Muscle of leg (tissue), 16 donors: ENCODE measurements at places on chromosomes 5 and 9. TPM values are rescaled to one million over a fixed set of nuclear protein-coding genes. Genes with fewer than 3 reads are reported as not detected.
A peak's percentile ranks its signal among the peaks of the same experiment; 100 is the strongest.

DNA sequence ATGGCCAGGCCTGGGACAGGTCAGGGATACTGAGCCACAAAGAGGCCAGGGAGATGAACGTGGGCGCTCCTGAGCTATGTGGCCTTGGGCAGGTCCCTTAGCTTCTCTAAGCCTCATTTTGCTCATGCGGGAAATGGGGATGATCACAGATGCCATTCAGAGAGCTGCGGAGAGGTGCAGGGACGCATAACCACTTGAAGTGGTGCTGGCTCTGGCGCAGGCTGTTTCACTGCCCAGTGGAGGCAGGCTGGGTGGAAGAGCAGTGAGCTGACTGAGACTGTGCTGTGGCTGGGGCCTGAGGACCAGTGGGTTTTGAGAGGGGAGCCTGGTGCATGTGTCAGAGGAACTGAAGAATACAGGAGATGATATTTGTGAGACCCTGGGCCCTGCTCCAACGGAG lies 18.4 kb downstream of the CXXC5 start:
- no peak for DNase-seq

DNA sequence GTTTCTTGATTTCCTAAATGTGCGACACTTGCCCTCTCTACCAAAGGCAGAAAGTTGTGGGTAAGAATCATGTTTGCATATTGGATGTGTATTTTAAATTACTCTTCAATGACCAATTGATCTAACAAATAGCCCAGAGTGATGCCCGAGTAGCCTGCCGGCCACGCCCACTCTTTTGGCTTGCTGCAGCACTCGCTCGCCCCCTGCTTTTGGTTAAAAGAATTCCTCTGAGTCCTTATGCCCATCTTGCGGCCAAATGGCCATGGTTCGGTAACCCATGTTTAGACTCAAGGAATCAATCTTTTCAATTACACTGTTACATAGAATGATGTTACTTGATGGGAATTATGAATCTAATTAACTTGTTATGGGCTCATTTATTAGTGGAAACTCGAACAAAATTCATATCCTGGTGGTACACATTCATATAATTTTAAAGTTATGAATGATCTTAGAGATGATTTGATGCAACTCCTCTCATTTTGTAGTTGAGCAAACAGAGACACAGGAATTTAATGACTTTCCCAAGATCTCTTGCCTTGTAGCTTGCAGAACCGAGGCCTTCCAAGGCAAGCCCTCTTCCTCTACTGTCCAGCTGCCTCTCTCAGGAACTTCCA lies 36.5 kb downstream of the PPIC start:
- DNase-seq = no peak

DNA sequence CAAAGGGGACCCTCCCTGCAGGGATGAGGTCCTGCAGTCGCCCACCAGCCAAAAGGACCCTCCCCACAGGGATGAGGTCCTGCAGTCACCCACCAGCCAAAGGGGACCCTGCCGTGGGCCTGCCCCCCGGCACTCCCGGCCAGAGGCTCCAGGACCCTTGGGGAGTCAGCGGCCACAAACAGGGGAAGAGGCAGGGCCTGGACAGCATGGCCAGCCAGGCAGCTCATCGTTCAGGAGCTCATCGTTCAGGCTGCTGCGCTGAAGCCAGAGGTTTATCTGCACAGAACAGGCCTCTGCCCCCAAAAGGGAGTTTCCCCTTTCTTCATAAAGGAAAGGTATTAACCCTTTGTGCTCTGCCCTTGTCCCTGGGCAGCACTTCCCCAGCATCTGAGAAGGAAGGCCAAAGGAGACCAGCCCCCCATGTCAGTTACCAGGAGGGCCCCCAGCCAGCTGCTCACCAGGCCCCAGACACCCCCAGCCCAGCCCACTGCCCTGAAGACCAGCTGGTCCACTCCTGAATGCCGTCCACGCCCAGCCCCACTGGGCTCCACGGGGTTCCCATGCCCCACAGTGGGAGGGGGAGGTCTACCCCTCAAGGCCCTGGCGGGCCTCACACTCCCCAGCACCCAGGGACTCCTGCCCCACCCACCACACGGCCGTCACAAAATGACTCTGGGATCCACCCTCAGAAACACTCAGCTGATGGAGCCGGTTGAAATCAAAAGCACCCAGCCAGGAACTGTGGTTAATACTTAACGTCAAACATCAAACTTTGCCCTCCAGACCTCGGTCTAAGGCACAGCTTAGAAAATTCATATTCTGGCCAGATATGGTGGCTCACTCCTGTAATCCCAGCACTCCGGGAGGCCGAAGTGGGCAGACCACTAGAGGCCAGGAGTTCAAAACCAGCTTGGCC lies 6.3 kb downstream of the SLC12A7 start:
- no peak for DNase-seq

DNA sequence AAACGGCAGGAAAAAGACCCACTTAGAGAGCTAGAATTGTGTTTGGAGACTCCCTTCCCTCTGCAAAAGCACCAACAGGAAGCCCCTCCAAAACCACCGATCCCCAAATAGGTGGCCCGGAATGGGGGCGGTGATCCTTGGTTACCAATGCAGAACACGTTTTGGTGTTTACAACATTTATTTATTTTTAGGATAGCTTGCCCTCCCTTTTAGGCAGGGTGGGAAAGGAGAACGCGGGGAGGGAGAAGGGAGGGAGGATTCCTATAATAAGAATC lies 579 bp upstream of the NTRK2 start:
- DNase-seq = no peak

DNA sequence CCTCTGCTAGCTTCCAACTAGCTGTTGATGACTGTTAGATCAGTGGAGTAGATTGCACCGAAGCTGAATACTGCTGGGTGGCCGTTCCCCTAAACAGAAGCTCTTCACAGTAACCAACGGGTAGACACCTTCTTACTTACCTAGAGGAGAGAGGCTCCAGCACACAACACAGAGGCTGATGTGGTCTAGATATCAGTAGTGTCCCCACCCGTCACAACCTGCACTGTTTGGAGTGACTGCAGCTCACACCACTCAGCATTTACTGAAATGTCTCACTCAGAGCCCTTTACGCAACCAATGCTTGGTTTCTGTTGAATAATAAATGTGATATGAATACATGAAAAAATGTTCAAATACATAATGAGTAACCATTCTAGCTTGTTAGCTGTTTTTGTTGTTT lies 5.3 kb downstream of the TMEM174 start:
- DNase-seq = no peak

DNA sequence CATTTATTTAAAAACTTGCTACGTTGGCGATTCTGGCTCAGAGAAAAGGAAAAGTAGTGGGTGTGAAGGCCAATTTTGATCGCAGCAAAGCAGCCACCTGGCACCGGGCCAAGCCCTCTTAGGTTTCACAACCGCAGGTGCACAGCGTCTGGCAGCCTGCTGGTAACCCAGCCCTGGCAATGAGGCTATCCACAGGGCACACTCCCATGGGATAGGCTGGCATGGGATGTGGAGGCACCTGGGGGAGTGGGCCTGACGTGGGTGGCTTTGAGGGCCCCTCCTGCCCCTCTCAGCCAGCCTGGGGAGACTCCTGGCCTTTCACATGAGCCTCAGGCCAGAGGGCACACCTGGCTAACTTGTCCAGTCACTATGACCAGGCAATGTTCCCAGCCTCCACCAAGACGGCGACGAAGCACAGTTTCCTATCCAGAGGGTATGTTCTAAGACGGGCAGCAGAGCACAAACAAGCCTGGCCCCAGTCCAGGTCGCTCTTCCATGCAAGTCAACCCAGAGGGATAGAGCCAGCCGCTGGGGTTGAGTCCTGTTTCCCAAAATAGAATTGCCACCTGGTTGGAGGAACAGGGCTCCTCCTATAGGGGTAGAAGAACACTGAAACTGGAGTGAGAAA lies 19.0 kb downstream of the CMBL start:
- peak; percentile 80 for DNase-seq

GRCh38 chr5:1423901-1424603 lies 21.2 kb downstream of the SLC6A3 start:
- no peak for DNase-seq

DNA sequence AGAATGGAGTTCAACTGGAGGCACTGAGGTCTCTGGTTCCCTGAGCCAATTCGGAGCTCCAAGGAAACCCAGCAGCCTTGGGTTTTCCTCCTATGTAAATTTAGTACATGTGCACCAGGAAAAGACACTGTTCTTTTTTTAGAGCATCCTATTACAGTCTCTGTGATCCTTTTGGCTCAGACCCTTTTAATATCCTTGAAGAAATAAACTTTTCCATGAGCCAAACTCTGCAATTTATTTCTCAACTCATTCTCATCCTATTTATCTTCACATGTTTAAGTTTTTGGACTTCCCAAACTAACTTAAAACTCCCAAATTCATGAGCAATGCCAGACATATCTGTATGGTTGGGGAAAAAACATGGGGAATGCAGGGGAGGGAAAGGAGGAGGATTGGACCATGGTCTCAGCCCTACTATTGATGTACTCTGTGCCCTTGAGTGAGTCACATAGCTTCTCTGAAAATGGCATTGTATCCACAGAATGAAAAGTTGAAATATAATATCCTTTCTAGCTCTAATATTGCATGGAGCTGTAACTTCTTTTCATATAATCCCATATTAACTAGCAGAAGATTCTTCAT lies 76.6 kb downstream of the PAPPA start:
- DNase-seq = peak; percentile 68

DNA sequence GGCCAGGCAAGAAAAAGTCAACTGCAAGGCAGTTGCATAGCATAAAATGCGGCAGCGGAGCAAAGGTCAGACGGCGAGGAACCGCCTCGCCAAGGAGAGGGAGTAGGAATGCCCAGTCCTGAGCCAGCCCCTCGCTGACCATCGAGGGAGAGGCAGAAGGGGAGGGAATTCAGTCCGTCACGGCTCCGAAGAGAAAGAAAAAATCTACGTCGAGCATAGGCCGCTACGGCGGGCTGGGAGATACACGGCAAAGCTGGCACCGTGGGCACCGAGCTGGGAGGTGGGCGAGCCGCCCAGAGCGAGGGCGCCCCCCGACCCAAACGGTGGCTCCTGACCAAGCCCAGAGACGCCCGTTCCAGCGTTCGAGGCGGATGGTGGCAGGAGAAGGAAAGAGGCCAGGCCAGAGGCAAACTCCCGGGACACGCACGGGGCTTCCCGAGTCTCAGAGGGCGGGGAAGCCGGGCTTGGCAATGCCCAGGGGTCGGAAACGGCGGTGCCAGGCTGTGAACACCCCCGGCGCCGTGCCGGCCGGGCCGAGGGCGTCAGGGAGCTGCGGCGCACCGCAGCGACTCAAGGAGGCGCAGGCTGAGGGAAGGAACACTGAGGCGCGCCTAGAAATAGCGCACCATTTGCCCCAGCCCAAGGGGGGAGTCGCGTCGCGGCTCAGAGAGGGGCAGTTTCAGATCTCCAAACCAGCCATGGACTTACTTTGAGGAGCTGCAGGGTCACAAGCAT lies 518 bp downstream of the SPRY4 start:
- DNase-seq = peak; percentile 41

- DNase-seq = no peak
These were observed 128.9 kb upstream of the TARS1 start for GRCh38 chr5:33311893-33312292.

DNA sequence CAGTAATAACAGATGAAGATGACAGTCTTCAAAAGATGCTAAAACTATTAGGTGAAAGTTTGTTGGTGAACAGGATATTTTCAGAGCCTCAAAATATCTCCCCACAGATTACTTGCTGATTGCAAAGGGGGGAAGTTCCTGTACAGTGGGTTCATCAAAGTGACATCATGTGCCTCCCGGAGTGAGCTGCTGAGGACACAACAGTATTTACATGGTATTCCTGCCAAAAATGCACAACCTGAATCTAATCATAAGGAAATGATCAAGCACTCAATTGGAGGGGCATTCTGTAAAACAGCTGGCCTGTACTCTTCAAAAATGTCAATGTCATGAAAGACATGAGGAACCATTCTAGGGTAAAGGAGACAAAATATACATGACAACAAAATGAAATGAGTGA lies 18.9 kb upstream of the GLIS3 start:
- peak; percentile 24 for DNase-seq

GRCh38 chr5:80069918-80070318 lies 34.8 kb downstream of the THBS4 start:
- no peak for DNase-seq

DNA sequence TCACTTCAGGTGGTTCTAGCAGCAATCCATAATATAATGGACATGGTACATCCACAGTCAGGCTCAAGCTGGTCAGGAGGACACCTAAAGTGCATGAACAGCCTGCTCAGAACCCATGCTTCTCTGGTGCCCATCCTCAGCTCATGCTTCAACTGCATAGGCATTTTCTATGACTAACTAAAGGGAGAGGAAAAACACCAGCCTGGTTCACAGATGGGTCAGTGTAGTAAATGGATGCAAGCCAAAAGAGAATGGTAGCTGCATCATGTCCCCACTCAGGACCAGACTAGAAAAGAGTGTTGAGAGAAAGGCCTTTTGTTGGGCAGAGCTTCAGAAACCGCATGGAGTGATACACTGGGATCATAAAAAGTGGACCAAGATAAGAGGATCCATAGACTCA lies 556.6 kb downstream of the TLE1 start:
- DNase-seq = no peak

DNA sequence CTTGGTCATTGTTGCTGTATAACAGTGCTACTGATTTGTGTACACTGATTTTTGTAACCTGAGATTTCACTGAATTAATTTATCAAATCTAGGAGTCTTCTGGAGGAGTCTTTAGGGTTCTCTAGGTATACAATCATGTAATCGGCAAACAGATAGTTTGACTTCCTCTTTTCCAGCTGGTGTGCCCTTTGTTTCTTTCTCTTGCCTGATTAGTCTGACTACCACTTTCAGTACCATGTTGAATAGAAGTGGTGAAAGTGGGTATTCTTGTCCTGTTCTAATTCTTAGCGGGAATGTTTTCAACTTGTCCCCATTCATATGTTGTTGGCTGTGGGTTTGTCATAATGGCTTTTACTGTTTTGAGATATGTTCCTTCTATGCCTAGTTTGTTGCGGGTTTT lies 24.7 kb upstream of the RANBP6 start:
- DNase-seq = no peak

- DNase-seq = no peak
These were observed 187.5 kb upstream of the RORB start for GRCh38 chr9:74309654-74310053.

GRCh38 chr9:112104901-112105300 lies 70.2 kb downstream of the SUSD1 start:
- peak; percentile 49 for DNase-seq

- DNase-seq = no peak
These were observed 31.8 kb downstream of the C5orf15 start for GRCh38 chr5:133936651-133937015.

DNA sequence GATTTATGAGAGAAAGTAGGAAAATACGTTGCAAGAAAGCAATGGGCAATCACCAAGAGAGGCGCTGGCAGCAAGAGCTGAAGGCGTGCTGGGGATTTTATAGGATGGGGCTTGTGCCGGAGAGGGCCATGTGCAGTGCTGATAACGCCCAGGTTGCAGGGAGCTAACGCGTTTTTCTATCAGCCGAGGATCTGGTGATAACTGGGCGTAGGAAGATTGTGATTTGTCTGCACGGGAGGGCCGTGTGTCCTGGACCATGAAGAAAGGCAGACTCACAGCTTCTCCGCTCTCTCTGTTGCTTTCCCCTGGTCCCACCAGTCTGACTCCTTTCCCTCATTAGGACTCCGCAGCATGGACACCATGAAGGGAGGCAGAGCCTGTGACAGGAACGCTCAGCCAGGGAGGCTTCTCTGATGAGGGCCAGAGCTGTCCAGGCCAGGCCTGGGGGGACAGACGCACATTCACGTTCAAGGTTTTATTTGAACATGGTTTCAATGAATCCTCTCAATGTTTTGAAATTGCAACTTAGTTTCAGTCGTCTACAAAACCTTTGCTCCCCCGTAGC lies 11.9 kb upstream of the CACNA1B start:
- no peak for DNase-seq

The SPATA6L gene
- 0.48 TPM for polyA plus RNA-seq

The PCDHGA3 gene
- polyA plus RNA-seq = 0.94 TPM

The FOXD4 gene
- 2.3 TPM for polyA plus RNA-seq

The GPR21 gene
- not detected for polyA plus RNA-seq

The CXXC5 gene
- polyA plus RNA-seq = 75.8 TPM

The NNT gene
- 78.2 TPM for polyA plus RNA-seq

The ANKRD33B gene
- 1.8 TPM for polyA plus RNA-seq

The MCIDAS gene
- polyA plus RNA-seq = not detected
